ENCODE measurements at places on chromosomes 11 and 22.
A peak's percentile ranks its signal among the peaks of the same experiment; 100 is the strongest.

GRCh38 chr11:121445071-121445768 is 6.9 kb upstream of the SORL1 start:
- DNase-seq, result no peak

DNA sequence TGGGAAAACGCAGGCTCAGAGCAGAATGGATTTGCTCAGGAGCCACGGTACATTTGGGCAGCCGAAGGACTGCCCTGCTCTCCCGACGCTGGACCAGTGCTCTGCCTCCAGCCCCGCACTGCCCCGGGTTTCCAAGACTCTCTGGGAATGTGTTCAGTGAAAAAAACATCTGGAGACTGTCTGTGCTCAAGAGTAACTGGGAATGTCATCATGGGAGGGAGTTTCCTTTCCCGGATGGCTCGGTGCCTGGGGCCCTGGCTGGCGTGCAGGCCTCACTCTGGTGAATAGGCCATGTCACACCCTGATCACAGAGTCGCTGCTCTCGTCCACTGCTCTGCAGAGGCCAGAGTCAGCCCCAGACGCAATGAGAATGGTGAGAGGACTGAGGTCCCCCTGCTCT is 9.8 kb upstream of the APOL6 start:
- DNase-seq, result no peak

GRCh38 chr11:117528097-117528721 is 200.6 kb downstream of the CEP164 start:
- no peak for DNase-seq

DNA sequence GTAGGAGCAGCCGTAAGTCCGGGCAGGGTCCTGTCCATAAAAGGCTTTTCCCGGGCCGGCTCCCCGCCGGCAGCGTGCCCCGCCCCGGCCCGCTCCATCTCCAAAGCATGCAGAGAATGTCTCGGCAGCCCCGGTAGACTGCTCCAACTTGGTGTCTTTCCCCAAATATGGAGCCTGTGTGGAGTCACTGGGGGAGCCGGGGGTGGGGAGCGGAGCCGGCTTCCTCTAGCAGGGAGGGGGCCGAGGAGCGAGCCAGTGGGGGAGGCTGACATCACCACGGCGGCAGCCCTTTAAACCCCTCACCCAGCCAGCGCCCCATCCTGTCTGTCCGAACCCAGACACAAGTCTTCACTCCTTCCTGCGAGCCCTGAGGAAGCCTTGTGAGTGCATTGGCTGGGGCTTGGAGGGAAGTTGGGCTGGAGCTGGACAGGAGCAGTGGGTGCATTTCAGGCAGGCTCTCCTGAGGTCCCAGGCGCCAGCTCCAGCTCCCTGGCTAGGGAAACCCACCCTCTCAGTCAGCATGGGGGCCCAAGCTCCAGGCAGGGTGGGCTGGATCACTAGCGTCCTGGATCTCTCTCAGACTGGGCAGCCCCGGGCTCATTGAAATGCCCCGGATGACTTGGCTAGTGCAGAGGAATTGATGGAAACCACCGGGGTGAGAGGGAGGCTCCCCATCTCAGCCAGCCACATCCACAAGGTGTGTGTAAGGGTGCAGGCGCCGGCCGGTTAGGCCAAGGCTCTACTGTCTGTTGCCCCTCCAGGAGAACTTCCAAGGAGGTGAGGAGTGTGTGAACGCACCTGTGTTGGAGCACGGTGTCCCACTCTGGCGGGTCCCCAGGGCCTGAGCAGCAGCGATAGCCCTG is at the start of gene TAGLN:
TAGLN (plus strand) TSS at position 318 of the 863 bp plus-strand sequence. CDS start 3,644 bp downstream, outside the sequence.
- DNase-seq, result no peak

DNA sequence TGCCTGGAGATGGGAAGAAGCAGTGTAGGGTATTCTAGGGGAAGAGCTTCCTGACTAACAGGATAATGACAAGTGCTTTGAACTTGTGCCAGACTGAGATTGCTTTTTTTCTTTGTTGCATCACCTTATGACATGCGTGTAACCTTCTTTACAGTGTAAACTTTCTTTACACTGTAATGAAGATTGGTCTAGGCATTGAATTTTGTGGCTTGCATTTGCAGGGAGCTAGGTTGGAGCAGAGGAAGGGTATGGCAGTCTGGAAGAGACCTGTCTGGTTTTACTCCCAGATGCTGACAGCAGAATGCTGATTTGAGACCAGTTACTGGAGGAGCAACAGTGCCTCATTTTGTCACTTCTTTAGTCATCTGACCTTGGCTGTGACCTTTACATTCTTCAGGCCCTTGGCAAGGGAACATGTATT is 5.6 kb downstream of the DDB2 start:
- DNase-seq, result no peak

- DNase-seq, result no peak
Measured at GRCh38 chr11:69490516-69490915, 9.1 kb downstream of the LINC01488 start.

DNA sequence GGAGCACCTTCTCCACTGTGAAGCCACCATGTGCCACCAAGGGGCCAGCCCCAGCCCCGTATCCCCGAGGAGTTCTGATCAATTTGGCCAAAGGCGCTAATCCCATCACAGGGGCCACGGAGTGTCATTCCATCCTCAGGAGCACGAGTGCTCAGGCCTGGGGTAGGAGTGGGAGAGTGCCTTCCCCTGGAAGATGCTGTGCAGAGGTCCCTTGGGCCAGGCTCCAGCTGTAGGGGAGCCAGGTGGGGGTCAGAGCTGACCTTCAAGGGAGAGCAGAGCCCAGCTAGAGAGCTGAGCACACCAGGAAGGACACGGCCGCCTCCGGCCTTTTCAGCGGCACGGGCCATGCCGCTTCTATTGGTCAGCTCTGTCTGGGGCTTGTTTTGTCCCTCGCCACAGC is 1459.9 kb downstream of the BRD1 start:
- no peak for DNase-seq

DNA sequence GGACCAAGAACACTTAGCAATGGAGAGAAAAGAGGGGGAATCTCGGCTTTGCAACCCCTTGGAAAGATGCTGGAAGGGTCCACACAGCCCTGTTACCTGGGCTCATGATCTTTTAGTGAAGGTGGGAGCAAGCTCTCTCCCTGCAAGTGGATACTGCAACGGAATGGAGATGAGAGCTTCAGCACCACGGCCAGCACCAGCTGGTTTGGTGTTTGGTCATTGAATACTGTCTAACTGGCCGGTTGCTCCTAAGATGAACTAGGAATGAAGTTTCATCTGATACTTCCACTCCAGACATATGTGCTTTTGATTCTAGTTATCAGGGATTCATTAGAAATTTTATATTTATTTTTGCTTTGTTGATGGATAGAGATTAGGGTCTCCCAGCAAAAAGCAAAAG is 16.3 kb downstream of the HTR3A start:
- no peak for DNase-seq

- DNase-seq, result no peak
Measured at GRCh38 chr22:46027211-46028105, 50.5 kb upstream of the WNT7B start.

GRCh38 chr11:59417023-59417422 is 9.2 kb downstream of the OR5A2 start:
- DNase-seq, result no peak

GRCh38 chr11:123302751-123303195 is 107.7 kb upstream of the CLMP start:
- DNase-seq, result peak; percentile 73

DNA sequence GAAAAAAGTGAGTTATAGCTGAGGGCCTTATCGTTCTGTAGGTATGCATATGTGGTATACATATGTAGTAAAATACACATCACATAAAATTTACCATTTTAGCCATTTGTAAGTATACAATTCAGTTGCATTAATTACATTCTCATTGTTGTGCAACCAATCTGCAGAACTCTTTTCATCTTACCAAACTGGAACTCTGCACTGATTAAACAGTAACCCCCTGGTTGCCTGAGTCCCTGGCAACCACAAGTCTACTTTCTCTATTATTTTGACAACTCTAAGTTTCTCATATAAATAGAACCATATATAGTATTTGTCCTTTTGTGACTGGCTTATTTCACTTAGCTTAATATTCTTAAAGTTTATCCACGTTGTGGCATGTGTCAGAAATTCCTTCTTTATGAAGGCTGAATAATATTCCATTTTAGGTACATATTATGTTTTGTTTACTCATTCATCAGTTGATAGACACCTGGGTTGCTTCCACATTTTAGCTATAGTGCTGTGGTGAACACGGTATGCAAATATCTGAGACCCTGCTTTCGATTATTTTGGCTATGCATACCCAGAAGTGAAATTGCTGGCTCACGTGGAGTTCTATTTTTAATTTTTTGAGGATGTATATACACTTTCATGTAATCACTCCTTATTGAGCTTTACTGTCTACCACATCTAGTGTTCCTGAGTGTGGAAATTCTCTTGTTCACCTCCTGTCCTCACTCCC is 1.6 kb upstream of the DDX10 start:
- DNase-seq, result no peak

- no peak for DNase-seq
Measured at GRCh38 chr11:68579455-68579854, 104.9 kb upstream of the GAL start.
